ENCODE measurements at places on chromosomes 12 and 14.
A peak's percentile ranks its signal among the peaks of the same experiment; 100 is the strongest.

GRCh38 chr12:121893961-121894460, 5.4 kb downstream of the PSMD9 start:
- no peak for DNase-seq

DNA sequence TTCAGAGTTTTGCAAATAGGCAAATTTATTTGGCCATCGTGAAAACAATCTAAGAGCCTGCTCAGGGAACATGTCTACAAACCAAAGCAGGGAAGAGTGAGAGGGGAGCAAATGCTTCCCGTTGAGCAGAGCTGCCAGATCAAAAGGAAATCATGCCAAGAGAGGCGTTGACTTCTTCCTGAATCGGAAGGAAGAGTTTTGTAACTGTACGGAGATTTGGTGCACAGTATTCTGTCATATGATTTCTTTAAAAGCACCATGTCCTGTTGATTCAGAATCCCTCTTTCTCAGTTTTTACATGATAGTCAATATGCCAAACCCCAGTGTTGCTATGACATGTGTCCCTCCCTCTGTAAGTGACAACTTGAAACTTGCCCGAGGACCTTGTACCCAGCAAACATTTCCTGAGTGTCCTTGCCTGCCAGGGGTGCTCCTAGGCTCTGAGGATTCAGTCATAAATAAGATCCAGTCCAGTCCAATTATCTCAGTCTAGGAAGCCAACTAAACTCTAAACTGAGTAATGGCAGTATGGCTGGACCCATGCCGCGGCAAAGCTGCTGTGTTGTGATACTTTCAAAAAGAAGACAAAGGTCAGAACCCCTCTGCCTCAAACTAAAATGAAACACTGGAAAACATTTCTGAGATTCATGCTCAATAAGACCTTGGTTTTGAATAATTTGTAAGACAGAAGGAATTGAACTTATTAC, 300.1 kb upstream of the FKBP4 start:
- no peak for DNase-seq

DNA sequence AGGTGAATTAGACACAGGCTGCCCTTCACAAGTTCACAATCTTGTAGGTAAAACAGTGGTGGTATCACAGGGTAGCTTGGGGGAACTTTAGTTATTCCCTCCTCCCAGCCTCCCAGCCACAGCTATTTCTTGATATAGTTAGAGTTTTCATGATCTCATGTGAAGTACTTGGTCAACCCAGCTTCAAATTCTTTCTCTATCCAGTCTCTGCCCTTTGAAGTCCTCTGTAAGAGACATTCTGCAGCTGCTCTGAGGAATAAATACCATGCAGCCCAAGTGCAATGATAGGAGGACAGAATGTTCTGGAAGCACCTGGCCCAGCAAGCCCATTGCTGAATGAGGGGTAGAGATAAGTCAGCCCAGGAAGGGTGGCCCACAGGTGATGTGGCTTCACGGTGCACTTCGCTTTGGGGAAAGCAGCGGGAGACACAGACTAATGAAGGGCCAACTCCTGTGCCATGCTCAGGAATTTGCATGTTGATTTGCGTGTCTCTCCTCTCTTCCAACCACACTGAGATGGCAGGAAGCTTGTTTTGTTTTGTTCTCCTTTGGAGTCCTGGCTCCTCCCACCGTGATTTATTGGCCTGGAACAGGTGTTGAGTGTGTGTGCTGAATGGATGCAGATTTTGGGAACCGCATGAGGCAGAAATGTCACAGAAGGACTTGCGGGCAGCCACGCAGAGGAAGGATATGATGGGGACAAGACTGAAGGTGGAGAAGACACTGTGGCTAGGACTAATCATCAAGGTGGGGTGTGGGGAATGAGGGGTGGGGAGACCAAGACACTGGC, 8.0 kb upstream of the TXNRD1 start:
- DNase-seq, result no peak

DNA sequence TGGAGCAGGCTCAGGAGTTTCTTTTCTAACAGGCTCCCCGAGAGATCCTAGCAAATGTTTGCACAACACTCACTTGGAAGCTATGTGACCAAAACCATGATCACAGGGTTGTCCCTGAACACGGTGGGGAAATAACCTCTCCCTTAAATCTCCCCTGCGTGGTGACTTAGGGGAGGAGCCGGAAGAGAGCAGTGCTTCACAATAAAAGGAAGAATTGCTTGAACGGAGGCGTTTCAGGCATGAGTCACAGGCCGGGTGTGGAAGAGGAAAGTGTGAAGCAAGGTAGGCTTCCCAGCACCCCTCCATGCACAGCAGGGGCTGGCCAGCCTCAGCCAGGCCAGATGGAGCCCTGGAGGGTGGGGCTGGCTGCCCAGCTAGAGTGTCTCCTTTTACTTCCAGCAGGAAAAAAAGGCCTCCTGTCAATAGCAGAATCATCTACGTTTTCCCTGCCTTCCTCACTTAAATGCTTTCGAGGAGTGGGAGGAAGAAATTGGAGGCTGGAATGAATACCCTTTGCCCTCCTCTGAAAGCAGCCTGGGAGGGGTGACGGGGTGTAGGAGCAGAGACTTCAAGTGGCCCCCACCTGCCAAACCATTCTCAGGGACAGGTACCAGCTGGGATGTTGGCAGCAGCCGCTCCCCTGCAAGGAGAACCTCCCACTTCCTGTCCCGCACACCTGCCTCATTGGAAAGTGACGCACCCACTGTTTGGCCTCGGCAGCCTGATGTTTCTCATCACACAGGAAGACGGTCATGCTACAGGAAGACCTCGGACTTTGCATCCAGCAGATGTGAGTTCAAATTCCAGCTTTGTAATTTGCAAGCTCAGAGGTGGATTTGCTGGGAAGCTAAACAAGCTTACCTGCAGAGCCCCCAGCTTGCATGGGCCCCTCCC, 30.1 kb upstream of the PPP2R5C start:
- DNase-seq, result peak; percentile 39

GRCh38 chr14:64186231-64187129, 107.7 kb downstream of the ESR2 start:
- no peak for DNase-seq

DNA sequence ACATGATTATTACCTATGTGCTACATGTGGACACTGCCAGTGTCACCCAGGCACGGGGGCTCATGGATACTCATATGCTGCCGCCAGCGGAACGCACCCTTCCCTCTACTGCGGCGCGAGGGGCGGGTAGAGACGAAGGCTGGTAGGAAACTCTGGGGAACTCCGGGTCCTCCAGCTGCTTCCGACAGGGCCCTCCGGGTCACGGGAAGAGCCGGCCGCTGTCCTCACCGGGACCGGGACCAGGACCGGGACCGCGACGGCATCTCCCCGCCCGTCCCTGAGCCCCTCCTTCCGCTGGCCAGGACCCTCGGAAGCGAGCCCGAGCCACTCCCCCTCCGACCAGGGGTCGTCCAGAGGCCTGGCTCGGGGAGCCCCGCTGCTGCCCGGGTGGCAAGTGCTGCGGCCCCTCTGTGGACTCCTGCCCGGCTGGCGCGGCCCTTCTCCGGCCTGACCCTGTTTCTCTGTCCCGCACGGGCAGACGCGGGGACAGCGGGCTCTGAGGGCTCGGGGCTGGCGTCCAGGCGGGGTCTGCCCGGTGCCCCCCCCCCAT, 209.6 kb downstream of the ADGRD1 start:
- no peak for DNase-seq

DNA sequence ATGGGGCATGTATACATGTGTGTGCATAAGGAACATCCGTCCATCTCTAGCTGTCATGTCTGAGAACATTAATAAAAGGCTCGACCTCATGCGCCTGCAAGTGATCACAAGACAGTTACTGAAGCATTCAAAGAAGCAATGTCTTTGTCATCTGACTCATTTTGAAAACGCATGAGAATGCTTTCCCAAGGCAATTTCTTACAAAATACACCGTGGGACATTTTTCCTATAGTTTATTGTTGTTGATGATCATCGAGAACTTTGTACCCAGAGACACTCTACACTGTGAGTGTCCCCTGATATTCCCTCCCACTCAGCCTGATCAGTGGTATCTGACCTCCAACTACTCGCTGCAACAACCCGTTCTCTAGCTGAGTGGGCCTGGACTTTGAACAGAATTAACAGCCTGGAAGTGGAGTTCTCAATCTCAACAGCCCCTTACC, 68.1 kb downstream of the ETV6 start:
- no peak for DNase-seq

DNA sequence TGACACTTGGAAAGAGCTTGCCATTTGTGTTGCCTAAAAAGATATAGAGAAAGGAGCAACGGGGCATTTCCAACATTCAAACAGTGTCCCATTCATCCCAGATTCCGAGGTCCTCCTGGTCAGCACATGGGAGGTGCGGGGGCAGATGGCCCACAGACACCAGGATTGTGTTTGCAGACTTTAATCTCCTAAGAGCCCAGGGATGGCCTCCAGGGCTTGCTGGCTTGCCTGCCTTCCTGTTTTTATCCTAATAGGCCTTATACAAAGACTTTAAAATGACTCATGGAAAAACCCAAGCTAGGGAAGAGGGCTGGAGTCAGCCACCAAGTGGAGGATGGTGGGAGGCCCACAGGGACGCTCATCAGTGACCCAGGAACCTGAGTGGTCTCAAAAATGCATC, 21.5 kb upstream of the FAM181A start:
- no peak for DNase-seq

DNA sequence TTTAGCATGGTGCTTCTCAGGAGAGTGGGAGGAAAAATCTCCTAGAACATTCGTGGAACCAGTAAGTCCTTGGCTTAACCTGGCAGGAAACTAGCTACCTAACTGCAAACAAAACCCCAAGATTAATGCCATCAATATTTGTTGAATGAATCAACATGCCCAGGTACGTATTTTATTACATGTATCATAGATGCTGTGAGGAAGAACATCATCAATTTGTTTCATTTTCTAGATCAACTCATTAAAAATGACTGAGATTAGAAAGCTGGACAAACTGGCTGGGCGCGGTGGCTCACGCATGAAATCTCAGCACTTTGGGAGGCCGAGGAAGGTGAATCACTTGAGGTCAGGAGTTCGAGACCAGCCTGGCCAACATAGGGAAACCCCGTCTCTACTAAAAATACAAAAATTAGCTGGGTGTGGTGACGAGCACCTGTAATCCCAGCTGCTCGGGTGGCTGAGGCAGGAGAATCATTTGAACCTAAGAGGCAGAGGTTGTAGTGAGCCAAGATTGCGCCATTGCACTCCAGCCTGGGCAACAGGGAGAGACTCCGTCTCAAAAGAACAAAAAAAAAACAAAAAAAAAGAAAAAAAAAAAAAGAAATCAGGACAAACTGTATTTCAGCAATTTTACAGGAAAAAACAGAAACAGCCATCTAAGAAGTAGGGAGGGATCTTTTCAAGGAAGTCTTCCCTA, 88.7 kb downstream of the NTN4 start:
- no peak for DNase-seq
